ENCODE measurements at places on chromosomes 6 and 20. TPM values are rescaled to one million over a fixed set of nuclear protein-coding genes. Genes with fewer than 3 reads are reported as not detected.

Gene FAM50B
- total RNA-seq: 11.9 TPM

Gene PNPLA1
- not detected for total RNA-seq

Gene TMEM244
- total RNA-seq: not detected

Gene FAM83D
- 40.1 TPM for total RNA-seq

Gene PBOV1
- total RNA-seq: not detected

Gene MDFI
- 7.0 TPM for total RNA-seq

Gene SMLR1
- not detected for total RNA-seq

Gene GLP1R
- total RNA-seq: not detected

Gene CST5
- total RNA-seq: not detected

Gene OR12D3
- not detected for total RNA-seq

Gene CLPSL2
- not detected for total RNA-seq

Gene HLA-DQB1
- total RNA-seq: not detected

Gene TOX2
- total RNA-seq: 50.5 TPM

Gene AHCY
- 151 TPM for total RNA-seq

Gene TGM3
- not detected for total RNA-seq

Gene TPD52L1
- 4.3 TPM for total RNA-seq

Gene ECI2
- 97.8 TPM for total RNA-seq

Gene PRDM13
- total RNA-seq: not detected

Gene FRK
- total RNA-seq: 0.15 TPM

Gene HELZ2
- 26.2 TPM for total RNA-seq

Gene TRIM38
- 4.0 TPM for total RNA-seq

Gene PPIL4
- total RNA-seq: 12.6 TPM

Gene KIF13A
- 14.7 TPM for total RNA-seq

Gene RAB44
- total RNA-seq: under 0.01 TPM

Gene OXT
- not detected for total RNA-seq

Gene LAMA4
- 68.4 TPM for total RNA-seq
